Head of caudate nucleus (tissue), 42 donors: ENCODE measurements at places on chromosomes 7 and 10.

GRCh38 chr10:118903251-118903650 is 126.3 kb upstream of the NANOS1 start:
- DNase-seq: no peak

GRCh38 chr10:132808383-132809231 is 22.7 kb upstream of the NKX6-2 start:
- no peak for DNase-seq

- no peak for DNase-seq
Observed at GRCh38 chr10:43843321-43844101, 194.8 kb upstream of the ZNF32 start.

DNA sequence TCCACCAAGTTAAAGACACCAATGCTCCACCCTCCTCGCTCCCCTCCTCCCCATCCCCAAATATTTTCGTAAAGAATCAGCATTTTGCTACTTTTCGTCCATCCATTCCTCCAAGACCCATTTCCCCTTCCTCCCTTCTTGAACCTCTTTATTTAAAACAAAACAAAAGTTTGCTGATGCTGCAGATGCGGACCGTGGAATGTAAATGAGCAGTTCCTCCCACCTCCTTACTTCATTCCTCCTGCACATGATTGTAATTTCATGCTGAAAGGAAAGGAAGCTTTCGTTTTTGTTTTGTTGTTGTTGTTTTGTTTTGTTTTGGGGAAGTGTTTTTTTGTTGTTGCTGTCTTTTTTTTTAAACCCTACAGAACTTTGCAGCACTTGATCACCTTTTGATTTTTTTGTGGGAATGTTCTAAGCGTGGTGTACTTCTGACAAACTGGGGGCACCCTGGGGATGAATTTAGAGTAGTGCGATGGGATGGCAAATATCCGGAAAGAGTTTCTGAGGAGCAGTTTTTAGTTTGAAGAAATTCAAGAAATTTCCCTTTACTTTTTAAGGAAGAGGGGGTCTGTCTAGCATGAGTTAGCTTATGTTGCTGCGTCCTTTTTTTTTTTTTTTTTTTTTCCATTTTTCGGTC is 177.3 kb downstream of the TCF7L2 start:
- DNase-seq: no peak

- no peak for DNase-seq
Observed at GRCh38 chr10:12993595-12993994, 7.9 kb downstream of the CCDC3 start.

DNA sequence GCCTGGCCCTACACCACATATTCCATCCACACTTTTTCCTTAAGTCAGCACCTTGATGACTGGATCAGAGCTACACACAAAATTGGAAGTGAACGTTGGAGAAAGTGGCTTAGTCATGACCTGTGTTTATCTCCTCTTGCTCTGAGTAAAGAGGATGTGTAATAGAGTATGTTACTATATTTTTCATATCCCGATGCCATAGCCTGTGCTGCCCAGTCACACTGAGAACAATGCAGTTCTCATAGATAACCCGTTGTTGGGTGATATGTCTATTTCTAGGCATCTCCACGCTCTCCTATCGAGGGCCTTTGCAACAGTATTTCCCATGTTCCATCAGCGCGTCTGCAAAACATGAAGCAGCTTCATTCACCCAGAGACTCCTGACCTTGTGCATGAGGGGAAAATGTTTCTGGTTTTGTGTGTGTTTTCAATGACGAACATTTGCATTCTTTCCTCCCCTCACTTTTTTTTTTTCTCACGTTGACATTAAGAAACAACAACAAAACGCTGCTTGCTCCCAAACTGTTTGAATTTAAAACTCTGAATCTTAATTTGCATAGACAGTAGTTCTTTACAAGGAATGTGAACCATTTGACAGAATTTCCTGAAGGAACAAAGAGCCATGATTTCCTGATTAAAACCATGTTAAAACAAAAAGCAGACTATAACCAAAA is 43.4 kb downstream of the GRK5 start:
- no peak for DNase-seq

DNA sequence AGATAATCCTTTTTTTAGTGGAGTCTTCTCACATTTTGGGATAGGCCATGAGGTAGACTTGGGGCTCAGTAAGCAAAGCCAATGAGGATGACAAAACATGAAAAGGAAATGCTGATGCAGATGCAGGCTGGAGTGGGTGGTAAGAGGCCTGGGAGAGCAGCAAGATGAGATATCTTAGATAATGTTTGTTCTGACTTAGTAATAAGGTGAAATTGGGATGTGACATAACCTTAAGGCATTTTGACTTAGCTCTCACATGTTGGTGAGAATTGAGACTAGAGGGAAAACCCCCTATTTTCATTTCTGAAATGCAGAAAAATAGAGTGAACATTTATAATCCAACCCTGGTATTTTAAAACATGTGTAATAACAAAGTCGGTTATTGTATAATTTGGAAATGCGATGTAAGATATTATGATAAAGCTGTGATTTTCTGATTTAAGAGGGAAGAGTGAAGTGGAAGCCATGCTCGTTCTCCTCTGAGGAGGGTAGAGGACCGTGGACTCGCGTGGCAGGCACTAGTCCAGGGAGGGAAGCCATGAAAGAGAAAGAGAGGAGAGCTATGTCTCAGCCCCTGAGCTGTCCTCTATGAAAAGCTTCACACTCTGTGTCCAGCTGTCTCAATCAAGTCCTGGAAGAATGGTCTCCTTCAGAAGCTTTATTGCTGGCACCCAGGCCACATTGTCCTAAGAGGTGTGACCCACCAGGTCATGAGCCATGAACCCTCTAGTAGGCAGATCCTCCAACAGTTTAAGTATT is 57.3 kb downstream of the ST7 start:
- DNase-seq: no peak

- DNase-seq: no peak
Observed at GRCh38 chr10:101120884-101121653, 10.0 kb upstream of the TLX1 start.

DNA sequence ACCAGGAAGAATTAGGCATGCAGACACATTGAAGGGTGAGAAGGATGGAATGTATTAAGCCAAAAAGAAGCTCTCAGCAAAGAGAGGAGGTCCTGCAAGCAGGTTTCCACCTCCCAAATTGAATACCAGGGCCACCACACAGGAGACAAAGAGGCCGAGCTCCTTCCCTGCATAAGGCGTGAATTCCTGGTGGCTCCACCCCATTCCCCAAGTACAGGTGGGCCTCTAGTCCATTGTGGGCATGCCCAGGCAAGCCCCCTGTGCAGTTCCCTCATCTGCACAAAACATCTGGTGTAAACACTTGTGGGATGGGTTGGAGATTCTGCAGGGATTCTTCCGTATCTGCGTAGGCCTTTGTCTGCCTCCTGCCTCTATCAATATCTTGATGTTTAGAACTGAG is 817.5 kb downstream of the NRG3 start:
- no peak for DNase-seq

DNA sequence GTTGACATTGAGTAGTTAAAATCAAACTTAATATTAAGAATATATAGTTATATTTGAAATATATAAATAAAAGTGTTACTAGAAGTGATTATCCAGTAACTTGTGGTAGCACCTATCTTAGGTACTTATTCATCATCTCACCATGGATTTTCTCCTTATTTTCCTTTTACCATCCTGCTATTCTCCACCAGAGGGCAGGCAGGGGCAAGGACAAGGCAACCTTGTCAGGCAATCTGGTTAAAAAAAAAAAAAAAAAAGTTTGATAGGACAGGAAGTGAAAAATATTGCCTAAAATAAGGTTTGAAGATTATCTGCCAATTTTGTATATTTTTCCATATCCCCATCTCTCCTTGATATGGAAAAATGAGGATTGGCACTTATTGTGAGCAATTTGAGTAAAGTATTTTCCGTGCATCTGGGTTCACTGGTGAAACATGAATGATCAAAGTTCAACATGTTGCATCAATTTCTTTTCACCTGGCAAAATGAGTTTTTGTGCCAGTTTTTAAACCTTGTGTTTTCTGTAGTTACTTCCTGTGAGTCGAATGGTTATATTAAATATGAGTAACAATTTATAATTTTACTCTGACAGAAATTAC is 256.7 kb downstream of the AGMO start:
- peak; percentile 39 for DNase-seq

DNA sequence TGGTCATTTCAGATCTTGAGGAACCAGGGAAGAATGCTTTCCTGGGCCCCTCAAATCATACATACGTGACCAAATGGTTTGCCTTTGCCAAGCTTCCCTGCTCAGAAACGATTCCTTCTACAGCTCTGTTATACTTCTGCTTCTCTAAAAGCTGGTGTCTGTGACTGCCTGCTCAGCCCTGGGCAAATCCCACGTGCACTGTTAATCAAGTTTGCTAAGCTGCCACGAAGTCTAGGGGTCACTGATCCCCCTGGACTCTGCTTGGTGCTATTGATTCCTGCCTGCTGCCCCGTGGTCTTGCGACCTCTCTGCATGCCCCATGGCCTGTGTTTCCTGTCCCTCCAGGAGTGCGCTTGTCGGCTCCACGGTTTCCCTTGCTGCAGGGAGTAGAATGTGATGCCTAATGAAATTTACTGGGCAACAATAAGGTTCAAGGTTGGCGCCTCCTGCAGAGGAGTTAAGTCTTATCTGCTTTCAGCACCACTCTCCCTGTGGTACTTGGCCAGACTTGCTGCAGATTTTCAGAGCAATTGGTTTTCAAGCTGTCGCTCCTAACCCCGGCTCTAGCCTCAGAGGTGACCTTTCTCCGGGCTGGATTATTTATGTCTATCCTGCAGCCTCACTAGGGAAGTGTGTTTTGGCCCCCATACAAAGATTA is 201.6 kb upstream of the FZD8 start:
- no peak for DNase-seq

GRCh38 chr7:39587393-39587792 is 21.2 kb downstream of the YAE1 start:
- DNase-seq: no peak

DNA sequence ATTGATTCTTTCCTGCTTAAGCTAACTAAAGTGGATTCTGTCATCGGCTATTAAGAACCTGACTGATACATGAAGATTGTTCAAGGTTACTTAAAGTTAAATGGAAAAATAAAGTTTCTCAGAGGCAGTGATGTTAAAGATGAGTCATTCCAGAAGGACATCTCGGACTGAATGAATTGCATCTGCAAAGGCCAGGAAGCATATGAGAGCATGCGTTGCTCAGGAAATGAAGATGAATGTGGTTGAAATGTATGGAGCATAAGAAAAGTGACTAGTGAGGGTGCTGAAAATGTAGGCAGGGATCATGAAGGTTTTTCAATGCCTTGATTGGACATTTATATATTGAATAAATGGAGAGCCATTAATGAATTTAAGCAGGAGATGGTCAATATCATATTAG is 133.9 kb upstream of the GHITM start:
- no peak for DNase-seq

- no peak for DNase-seq
Observed at GRCh38 chr10:91643700-91644099, 10.8 kb upstream of the PPP1R3C start.

DNA sequence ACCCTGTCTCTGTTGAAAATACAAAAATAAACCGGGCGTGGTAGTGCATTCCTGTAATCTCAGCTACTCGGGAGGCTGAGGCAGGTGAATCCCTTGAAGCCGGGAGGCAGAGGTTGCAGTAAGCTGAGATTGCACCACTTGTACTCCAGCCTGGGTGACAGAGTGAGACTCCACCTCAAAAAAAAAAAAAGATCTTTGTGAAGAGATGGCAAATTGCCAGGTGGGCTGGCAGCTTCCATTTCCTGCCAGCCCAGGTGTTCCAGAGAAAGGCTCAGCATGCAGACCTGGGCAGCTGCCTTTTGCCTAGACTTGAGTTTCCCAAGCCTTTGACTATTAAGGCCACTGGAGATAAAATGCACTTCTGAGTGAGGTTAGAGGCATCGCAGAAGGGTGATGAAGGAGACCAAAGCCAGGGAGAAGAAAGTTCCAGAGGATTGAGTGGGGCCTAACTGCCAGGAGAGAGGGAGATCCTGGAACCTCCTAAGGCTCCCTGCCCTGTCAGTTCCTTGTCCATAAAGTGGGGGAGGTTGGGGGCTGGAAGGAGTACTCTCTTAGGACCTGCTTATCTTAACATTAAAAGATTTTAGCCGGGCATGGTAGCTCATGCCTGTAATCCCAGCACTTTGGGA is 10.0 kb upstream of the DDIT4 start:
- DNase-seq: no peak

- no peak for DNase-seq
Observed at GRCh38 chr10:119479532-119479931, 63.0 kb downstream of the RGS10 start.

DNA sequence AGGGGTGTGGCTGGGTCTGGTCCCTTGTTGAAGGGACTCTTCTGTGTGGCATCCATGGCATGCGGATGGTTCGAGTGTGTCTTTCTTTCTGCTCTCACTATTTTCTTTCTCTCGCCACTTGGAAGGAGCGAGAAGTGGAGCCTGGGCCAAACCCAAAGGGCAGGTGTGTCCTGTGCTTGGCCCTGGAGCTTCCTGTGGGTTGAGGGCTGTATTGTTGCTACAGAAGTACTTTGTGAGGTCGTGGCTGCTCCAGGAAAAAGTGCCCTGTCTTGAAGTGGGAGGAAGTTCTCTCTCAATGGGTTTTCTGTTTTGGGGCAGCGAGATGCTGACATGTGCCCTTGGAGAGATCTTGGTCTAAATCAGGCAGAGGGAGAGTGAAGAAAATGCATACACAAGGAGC is 72.0 kb downstream of the DOCK1 start:
- DNase-seq: no peak

DNA sequence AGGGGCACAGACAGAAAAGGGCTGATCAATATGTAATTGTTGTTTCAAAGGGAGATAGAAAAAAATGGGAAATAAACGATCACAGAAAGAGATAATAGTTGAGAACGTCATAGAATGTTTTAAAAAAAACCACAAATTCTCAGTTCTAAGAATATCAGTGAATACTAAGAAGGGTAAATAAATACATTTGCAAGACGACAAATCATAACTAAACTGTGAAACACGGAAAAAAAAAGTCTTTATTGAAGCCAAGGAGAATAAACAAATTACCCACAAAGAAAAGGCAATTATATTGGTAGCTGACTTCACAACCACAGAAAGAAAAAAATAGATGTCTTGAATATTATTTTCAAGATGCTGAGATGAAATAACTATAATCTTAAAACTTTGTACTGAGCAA is 305.2 kb upstream of the STEAP1 start:
- no peak for DNase-seq

- no peak for DNase-seq
Observed at GRCh38 chr7:35565927-35566326, 129.0 kb downstream of the HERPUD2 start.

- DNase-seq: no peak
Observed at GRCh38 chr7:70923181-70923845, 208.6 kb upstream of the GALNT17 start.

GRCh38 chr7:1710936-1711335 is 40.9 kb downstream of the ELFN1 start:
- DNase-seq: no peak

GRCh38 chr7:76267107-76267893 is 35.2 kb upstream of the HSPB1 start:
- DNase-seq: no peak

DNA sequence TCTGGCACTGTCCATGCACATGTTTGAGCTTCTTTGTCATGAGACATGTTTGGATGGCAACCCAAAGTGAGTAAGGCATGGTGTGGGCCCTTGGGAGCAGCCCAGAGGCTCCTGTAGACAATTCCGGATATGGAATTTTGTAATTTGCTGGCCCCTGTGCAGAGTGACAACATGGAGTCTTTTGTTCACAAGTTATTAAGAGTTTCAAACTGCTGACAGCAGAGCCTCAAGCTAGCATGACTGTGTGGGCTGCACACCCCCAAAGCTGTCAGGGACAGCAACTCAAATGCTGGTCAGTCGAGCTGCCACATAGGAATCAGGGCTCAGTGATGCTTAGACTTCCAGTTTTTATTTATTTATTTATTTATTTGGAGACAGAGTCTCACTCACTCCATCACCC is 7.0 kb upstream of the MYL7 start:
- DNase-seq: no peak

GRCh38 chr10:92290076-92290836 is 622 bp downstream of the CPEB3 start:
- peak; percentile 54 for DNase-seq
